ENCODE measurements at places on chromosomes 3 and 15.

DNA sequence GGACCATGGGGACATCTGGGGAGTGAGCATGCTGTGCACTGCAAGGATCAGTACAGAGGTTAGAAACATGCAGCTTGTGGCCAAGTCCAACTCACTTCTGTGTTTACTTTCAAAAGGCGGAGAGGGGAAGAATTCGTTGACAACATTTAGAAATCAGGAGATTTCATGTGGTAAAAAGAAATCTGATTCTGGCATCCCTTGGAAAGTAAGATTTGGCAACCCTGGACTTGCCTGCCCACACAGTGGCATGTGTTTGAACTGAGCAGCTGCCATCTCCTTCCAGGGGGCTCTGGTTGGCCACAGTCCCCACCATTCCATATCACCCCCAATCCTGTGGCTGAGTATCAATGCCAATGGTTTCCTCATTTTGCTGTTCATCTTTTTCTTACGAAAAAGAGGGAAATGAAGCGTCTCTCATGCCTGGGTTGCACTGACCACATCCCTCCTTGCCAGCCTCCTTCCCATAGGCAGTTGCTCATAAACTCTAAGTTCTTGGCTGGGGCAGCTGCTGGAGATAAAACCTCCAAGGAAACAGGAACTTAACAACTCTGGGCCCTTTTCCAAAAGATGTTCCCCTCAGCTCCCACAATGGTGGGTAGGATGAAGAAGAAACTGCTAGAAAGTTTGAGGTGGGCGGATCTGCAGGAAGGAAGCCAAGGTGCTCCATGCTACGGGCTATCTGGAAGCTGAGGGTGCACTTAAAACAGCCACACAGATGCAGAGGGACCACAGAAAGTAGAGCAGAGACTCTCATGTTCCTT lies 29.2 kb downstream of the SLC6A11 start:
- no peak for DNase-seq

- DNase-seq, result no peak
These were observed 41.0 kb upstream of the LIMD1 start for GRCh38 chr3:45553469-45553974.

GRCh38 chr3:39011191-39011736 lies 40.5 kb downstream of the SCN11A start:
- no peak for DNase-seq

GRCh38 chr15:68739390-68740080 lies 81.2 kb downstream of the ANP32A start:
- DNase-seq, result no peak

GRCh38 chr15:68284616-68285258 lies 7.2 kb downstream of the FEM1B start:
- DNase-seq, result no peak

- DNase-seq, result no peak
These were observed 54.8 kb downstream of the MSL2 start for GRCh38 chr3:136141291-136141785.

DNA sequence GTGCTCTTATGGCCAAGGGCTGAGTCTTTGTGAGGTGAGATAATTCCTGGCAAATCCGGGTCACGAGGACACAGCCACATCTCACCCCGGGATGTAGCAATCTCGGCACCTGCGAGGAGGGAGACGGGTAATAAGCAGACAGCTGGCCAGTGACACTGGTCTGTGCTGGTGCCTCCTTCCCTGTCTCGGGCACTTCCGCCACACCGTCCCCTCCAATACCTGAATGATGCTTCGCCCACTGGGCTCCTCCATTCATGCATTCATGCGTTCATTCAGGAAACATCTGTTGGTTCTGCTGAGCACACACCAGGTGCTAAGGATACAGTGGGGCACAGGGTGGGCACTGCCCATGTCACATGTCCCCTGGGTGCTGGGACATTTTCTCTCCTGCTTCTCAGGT lies 60.1 kb downstream of the ATP10A start:
- DNase-seq, result no peak

- DNase-seq, result no peak
These were observed 48.4 kb downstream of the C3orf38 start for GRCh38 chr3:88198121-88198520.

DNA sequence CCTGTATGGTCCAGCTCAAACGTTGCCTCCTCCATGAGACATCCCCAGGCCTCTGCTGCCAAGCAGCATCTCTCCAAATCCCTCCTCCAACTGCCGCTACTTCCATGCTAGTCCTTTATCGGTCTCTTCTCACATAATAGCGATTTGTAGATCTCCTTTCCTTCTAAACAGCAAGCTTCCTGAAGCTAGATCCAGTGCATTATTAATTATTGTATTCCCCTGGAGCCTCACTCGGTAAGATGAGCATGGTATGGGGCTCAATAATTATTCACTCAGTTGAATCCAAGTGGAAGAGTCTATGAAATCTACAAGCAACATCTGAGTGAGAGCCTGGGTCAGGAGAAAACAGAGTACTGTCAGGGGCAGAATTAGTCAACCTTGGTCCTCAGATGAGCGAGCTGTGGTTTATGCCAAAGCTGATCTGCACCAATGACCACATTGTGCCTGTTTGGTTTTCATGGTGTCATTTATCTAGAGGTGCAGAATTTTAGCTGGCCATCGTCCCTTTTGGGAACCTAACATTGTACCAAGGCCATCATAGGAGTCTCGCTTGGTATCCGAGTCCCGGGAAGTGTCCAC lies 93.8 kb upstream of the UBE2E1 start:
- DNase-seq, result no peak

DNA sequence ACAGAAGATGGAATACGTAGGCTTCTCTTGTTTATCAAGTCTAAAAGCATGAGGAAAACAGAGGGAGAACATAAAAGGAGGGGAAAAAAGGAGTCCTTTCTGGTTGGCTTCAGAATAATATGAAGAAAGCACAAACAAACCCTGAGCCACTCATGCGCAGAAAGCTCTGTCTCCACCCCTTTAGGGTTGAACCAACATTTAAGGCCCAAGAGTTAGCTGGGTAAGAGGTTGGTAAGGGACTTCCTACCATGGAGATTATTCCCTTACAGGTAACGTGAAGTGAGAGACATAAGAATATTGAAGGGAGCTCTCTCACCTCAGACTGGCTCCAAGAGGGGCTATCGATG lies 145.3 kb downstream of the RORA start:
- no peak for DNase-seq

GRCh38 chr15:70810916-70811578 lies 42.9 kb downstream of the LARP6 start:
- DNase-seq, result no peak

DNA sequence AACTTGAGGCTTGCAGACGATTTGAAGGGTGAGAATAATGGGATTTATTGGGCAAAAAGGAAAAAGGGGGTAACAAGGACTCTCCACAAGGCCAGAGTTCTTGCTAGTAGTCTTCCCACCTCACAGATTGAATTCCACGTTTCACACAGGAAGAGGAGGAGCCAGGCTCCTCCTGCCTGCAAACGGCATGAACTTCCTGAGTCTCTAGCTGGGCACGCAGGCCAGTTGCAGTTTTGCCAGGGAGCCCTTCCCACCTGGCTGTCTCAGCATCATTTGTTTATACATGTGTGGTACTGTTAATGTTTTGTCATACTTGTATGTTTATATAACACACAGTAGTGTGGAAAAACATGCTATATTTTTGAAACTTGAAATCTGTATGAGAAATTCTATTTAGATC lies 155.0 kb downstream of the NLGN1 start:
- DNase-seq, result no peak

GRCh38 chr15:98387866-98388265 lies 260.5 kb upstream of the IGF1R start:
- DNase-seq, result no peak

DNA sequence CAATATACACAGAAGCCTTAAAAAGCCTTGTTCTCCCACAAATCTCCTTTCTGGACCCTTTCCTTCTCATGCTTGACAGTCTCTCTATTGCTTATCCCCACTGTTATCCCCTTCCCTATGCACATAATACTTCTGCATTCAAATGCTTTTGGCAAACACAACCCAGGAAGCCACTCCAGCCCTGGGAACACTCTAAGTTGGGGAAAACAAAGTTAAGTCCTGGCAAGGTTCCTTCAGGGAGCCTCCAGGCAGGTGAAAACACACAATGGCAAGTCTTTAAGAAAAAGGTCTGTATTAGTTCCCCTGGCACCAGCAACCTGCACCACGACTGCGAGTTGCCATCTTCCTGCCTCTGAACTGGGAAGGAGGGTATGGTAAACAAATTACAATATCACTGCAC lies 19.7 kb upstream of the GANC start:
- no peak for DNase-seq

DNA sequence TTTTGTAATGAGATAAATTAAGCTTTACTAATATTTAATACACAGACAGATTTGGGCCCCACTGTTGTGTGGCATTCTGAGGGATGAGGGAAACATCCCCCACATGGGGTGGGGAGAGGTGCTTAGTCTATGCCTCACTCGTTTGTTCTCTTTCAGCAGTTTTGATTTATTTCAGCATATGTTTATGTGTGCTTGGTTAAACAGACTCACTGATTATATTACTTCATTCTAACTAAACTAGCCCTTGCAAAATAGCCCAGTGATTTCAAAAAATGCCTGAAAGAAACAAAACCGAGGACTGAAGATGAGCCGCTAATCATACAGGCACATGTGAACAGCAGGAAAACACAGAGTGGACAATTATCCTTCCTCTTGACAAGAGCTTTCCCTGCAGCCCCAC lies 27.2 kb downstream of the TNFAIP8L3 start:
- no peak for DNase-seq

DNA sequence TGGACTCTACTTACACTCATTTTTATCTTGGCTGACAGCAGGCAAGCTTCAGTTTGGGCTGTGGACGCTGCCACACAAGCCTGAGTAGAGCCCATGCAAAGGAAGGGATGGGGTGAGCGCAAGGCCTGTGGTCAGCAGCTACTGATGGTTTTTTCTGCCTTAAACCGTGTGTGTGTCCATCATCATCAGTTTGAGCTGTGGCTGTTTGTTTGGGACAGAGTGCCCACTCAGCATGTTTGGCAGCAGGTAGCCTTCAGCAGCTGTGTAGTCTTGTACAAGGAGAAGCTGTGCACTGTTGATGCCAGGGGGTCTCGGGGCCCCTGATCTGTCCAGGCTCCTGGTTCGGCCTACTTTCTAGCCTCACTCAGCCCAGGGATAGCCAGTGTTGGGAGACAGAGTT lies 3.5 kb downstream of the RBM15B start:
- DNase-seq, result no peak

DNA sequence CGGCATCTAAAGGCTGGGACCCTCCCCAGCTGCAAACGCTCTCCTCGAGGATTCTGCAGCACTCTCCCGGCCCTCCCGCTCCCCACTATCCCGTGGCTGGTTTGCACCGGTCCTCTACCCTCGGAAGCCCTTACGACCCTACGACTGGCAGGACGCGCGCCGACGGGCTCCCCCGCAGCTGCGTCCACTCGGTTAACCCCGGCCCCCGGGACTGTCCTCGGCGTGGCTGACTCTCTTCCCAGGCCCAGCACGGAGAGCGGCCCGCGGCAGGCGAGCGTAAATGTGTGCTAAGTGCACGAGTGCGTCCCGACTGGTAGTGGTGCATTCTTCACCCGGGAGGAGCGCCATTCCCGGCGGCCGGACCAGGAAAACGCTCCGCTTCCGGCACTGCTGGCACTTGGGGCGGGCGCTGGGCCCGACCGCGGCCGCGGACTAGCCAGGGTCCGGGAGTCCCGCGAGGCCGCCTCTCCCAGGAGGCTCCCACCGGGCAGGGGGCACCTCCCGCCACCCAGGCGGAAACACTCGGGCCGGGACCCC lies 508 bp downstream of the GORASP1 start:
- no peak for DNase-seq

- DNase-seq, result no peak
These were observed 52.3 kb upstream of the ADAMTS9 start for GRCh38 chr3:64739971-64740631.

DNA sequence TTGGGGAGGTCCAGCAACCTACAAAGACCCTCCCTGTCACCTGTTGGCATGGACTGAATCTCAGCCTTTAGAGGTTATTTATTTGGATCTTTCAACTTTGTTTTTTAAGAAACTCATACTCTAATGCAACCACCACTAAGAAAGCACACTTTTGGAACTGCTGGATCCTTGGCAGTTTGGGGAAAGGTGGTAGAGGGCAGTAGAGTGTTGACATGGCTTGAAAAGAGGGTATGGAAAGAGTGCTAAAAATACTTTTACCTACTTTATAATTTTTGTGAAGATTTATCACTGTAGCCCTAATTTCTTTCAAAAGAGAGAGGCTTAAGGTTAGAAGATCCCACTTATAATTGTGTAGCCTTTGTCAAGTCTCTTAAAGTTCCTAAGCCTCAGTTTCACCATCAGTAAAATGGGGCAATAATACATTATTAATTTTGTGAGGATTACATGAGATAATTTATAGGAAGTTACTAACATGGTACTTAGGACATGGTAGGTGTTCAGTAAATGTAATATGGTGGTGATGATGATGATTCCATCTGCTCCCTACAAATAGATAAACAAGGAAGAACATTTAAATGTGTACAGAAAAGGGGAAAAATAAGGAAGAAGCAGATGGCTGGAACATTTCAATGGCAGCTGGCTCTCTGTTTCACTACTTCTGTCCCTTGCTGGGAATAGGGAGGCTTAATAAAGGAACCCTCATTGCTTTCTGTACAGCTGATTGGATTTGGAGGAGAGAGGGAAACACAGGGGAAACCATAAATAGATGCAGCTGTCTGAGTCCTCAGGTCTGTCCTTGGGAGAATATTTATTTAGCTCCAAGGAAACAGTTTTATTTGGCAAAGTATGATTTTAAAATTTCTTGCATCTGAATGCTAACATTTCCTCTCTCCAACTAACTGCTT lies 208.4 kb upstream of the ADAMTS9 start:
- no peak for DNase-seq

DNA sequence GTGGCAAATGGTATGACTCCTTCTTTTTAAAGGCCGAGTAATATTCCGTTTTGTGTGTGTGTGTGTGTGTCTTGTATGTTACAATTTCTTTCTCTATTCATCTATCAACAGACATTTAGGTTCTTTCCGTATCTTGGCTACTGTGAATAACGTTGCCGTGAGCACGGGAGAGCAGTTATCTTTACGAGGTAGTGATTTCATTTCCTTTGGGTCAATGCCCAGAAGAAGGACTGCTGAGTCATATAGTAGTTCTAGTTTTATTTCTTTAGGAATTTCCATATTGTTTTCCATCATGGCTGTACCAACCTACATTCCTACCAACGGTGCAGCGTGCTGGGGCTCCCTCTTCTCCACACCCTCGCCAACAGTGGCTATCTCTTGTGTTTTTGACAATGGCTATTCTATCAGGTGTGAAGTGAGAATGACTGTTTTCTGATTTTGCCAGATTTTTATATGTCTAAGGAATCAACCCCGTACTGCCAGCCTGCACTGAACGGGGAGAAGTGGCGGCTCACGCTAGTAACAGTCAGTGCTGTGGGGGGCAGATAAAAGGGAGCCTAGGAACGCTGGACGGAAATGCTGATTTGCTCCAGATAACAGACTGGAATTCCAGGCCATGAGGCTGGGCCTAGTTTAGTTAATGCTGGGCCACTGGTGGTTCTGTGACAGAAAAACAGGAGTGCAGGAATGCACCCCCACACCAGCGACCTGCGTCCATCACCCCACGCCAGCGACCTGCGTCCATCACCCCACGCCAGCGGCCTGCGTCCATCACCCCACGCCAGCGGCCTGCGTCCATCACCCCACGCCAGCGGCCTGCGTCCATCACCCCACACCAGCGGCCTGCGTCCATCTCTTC lies 168.1 kb downstream of the XXYLT1 start:
- no peak for DNase-seq

- no peak for DNase-seq
These were observed 176.1 kb upstream of the RGMA start for GRCh38 chr15:93265111-93265556.

GRCh38 chr3:146100825-146101444 lies 60.0 kb downstream of the PLOD2 start:
- DNase-seq, result no peak

All from activated CD4-positive, alpha-beta T cell treated with anti-CD3 and anti-CD28 coated beads, Interleukin-2, amount 50 U/mL, for 4 hours (primary cell).